Stimulated activated CD8-positive, alpha-beta memory T cell treated with anti-CD3 and anti-CD28 coated beads, Interleukin-7, amount 100 ng/mL, for 24 hours (primary cell): ENCODE measurements at places on chromosomes 11 and 22.

GRCh38 chr11:103591554-103591953 is 444.9 kb upstream of the DDI1 start:
- DNase-seq = no peak

DNA sequence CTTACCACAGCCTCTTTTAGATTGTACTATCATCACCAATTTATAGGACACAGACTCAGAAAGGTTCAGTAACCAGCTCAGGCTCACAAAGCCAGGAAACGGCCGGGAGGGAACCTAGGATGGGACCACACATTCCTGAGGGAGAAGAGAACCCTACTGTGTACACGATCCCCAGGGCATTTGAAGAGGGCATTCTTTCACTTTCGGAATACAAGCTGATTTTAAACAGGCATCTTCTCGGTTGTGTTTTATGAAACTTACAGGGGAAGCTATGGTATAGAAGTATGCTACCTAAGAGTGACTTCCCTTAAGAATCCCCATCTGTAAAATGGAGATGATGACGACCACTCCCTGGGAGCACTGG is 19.0 kb downstream of the SMCO4 start:
- no peak for DNase-seq

- DNase-seq = no peak
Observed at GRCh38 chr22:41576877-41577276, 12.8 kb downstream of the PMM1 start.

- no peak for DNase-seq
Observed at GRCh38 chr11:21865541-21865940, 327.3 kb upstream of the ANO5 start.

DNA sequence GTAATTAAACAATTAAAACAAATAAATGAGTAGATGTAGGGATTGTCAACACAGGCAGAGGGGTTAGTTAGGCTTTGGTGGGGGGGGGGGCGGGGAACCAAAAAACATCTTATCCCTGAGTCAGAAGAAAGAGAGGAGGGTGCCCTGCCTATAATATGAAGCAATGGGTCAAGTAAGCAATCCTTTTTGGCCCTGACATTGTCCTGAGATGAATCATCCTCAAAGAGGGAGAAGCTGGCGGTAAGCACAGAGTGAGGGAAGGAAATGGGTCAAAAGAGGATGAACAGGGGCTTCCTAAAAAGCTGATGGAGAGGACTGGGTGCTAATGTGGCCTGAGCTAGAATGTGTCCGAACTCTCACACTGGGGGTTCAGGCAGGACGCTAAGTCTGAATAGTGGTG is 4.7 kb downstream of the OLFML1 start:
- DNase-seq = no peak
